Stimulated activated CD4-positive, alpha-beta T cell treated with anti-CD3 and anti-CD28 coated beads, TNF-alpha, amount 100 ng/mL, for 48 hours (primary cell): ENCODE measurements at places on chromosomes 13 and 19.
A peak's percentile ranks its signal among the peaks of the same experiment; 100 is the strongest.

DNA sequence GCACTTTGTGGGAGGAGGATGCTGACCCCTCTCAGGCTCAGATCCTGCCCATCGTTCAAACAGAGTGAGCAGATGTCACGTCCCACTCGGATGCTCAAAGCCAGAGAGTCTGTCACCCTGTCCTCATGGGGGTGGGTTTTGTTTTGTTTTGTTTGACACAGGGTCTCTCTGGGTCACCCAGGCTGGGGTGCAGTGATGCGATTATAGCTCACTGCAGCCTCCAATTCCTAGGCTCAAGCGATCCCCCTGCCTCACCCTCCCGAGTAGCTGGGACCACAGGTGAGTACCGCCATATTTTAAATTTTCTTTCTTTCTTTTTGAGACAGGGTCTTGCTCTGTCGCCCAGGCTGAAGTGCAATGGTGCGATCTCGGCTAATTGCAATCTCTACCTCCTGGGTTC is 4.0 kb downstream of the ADGRE2 start:
- DNase-seq = no peak

DNA sequence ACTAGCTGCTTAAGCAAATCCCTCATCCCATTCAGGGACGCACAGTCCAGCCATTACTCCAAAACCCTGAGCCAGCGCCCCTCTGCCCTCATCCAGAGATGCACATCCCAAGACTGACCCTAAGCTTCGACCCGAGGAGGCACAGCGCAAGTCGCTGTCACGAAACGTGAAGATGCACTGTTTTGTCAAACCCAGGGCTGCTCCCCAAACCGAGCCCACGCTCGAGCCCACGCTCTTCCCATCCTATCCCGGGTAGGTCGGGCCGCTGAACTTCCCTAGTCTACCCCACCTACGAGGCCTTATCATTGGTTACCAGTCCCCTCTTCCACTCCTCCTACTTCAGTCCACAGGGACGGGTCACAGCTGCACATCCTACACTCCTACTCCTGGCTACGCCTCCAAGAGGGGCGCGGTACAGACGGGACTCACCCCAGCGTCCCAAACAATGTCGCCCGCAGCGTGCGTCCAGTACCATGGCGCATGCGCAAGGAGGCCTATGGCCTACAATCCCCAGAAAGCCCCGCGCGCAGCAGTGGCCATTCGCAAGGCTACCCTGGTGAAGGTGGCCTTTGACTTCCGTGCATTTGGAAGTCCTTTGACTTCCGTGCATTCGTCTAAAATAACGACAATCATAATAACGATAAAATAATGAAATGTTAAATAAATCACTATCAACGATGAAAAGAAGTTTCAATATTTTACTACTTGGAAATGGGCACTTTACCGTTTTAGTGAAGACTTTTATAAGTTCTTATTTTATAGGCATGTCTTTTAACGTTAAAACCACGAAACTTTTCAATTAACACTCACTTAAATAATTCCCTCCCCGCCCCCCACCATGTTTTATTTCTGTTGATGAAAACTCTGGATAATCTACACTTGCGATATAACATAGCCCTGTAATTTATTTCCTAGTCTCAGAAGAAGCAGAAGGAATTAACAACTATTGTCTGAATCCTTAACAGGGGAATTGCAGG is at the start of gene ZNF285:
Gene ZNF285 (minus strand): TSS at position 470 of the 977 bp plus-strand sequence. CDS start 4,395 bp downstream, outside the sequence.
- DNase-seq = peak; percentile 57

GRCh38 chr19:53158119-53158656 is 665 bp downstream of the ZNF347 start:
- DNase-seq = no peak

DNA sequence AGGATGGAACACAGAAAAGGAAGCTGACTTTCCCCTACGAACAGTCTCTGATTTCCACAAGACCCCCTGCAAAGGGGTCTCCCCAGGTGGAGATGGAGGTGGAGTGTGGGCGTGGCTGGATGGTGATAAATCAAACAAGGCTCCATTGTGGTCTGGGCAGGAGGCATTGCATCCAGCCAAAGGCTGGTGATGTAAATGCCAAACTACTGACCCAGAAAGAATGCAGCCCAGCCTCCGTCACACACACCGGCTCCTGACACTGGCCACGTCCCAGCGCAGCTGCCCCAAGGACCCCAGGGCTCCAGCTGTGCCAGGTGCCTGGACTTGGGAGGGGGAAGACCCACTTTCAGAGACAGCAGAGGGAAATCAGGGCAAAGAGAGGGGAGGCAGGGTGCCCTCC is 6.3 kb downstream of the SLC7A1 start:
- DNase-seq = no peak

GRCh38 chr13:80265348-80265747 is 75.6 kb downstream of the SPRY2 start:
- DNase-seq = no peak

DNA sequence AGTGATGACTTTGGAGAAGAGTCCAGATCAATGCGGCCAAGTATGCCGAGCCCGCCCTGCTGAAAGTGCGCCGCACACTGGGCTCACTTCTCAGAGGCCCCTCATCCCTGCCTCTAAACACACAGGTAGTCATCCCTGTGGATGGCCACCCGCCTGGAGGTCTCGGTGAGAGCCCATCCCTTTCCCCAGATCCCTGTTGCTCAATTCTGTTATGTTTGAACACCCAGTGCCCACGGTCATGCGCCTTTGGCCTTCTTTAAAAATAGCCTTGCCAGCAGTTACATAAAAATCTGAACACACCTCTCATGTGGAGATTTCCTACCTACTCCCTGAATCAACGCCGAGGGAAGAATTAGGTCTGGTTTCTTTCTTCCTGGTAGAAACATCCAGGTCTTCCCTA is 11.9 kb downstream of the ELAVL1 start:
- no peak for DNase-seq

GRCh38 chr13:77952276-77952675 is 33.6 kb upstream of the EDNRB start:
- DNase-seq = no peak

- no peak for DNase-seq
Observed at GRCh38 chr13:70042193-70042592, 65.4 kb upstream of the ATXN8OS start.

DNA sequence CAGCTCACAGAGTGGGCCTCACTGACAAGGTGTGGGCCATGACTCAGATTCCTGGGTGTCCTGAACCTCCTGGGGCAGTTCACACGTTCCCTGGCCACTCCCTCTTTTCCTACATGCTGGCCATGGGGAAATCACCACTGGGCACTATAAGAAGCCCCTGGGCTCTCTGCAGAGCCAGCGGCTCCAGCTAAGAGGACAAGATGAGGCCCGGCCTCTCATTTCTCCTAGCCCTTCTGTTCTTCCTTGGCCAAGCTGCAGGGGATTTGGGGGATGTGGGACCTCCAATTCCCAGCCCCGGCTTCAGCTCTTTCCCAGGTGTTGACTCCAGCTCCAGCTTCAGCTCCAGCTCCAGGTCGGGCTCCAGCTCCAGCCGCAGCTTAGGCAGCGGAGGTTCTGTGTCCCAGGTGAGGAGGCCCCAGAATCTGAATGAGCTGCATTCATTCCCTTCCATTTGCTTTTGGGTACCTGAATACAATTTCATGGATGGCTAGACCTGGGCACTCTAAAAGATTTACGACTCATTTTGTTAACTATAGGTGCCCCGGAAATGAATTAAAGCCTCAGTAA is at the start of gene OLFM4:
Gene OLFM4 (plus strand): TSS at position 177 of the 567 bp plus-strand sequence. CDS start 24 bp downstream, at position 201.
- DNase-seq = no peak

GRCh38 chr13:57045826-57046546 is 94.7 kb upstream of the PRR20A start:
- no peak for DNase-seq

DNA sequence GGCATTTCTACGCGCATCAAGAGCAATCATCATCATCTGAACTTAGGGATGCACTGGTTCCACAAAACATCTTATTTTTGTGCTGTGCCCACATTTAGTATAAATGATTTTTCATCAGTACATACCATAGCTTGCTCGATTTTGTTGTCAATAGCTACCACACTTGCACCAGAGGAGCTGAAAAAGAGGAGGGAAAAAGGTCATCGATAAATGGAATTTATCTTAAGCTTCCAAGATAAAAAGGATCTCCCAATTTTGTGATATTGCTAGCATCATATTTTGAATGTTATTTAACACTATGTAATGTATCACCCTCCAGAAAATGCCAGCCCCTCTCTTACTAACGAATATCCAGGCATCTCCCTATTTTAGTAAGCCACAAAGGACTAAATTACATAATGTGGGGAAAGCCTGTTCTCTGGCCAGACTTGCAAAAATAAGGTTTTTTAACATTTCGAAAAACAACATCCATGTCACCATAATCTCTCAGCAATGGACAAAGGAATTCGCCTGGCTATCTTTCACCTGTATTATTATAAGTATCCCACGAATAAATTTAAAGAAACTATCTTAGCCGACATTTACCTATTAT is 62.4 kb downstream of the SERP2 start:
- no peak for DNase-seq
